ENCODE measurements at places on chromosomes 7 and 10. TPM values are rescaled to one million over a fixed set of nuclear protein-coding genes. Genes with fewer than 3 reads are reported as not detected.

SLC26A4 gene
- total RNA-seq: 0.10 TPM

IKZF1 gene
- not detected for total RNA-seq

PRSS2 gene
- not detected for total RNA-seq

VENTX gene
- total RNA-seq: not detected

ABLIM1 gene
- total RNA-seq: 49.0 TPM

SPDYE2B gene
- total RNA-seq: not detected

MSS51 gene
- total RNA-seq: 0.48 TPM

RELN gene
- total RNA-seq: not detected

PLAC9 gene
- total RNA-seq: not detected

ACHE gene
- total RNA-seq: 3.0 TPM

TMEM139 gene
- total RNA-seq: 0.64 TPM

TDRD1 gene
- total RNA-seq: not detected

PTF1A gene
- not detected for total RNA-seq

UCN3 gene
- not detected for total RNA-seq

AKR1C4 gene
- total RNA-seq: 0.30 TPM

PLEKHA8 gene
- total RNA-seq: 4.9 TPM

HOXA6 gene
- total RNA-seq: 1.6 TPM

NEUROD6 gene
- total RNA-seq: not detected

TEX36 gene
- total RNA-seq: not detected

CACNA2D1 gene
- total RNA-seq: 7.0 TPM

HHEX gene
- 11.7 TPM for total RNA-seq

JAKMIP3 gene
- 1.1 TPM for total RNA-seq

ASAH2 gene
- total RNA-seq: 2.2 TPM

ARMH3 gene
- total RNA-seq: 11.3 TPM

C10orf71 gene
- not detected for total RNA-seq

SHH gene
- total RNA-seq: 0.43 TPM

CFTR gene
- total RNA-seq: 0.03 TPM

NUTM2B gene
- 0.36 TPM for total RNA-seq

HNRNPH3 gene
- total RNA-seq: 186 TPM

ALOX5 gene
- total RNA-seq: 0.29 TPM

MALSU1 gene
- total RNA-seq: 98.5 TPM

RASSF4 gene
- total RNA-seq: 4.7 TPM

SEMA3A gene
- total RNA-seq: 3.9 TPM

MYL7 gene
- not detected for total RNA-seq

GDF10 gene
- total RNA-seq: 0.07 TPM

ZMIZ2 gene
- 31.6 TPM for total RNA-seq

NRP1 gene
- total RNA-seq: 95.2 TPM

TUBAL3 gene
- total RNA-seq: 0.21 TPM

NPTX2 gene
- total RNA-seq: 0.12 TPM

TRDMT1 gene
- 3.8 TPM for total RNA-seq

HOXA1 gene
- total RNA-seq: 3.0 TPM

IDI1 gene
- 32.1 TPM for total RNA-seq

VIPR2 gene
- total RNA-seq: 0.06 TPM

ZNF25 gene
- 1.6 TPM for total RNA-seq
